AML-193 (cell line): ENCODE measurements at places on chromosomes 2 and 18.

DNA sequence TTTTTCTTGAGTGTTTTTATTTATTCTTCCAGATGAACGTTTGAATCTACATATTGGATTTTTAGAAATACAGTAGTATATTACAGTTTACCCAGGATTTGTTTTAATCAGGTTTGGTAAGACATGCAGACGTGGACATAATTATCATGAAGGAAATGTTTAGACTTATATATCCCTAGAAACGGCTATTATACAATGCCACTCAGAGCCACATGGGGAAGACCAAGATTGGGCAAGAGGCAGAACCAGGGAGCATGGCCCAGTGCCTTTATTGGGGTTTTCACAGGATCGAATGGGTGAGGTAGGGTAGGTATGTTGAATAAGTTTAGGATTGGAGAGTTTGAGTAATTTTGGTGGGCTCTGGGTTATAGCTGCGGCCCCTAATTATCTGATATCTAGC lies 212.2 kb downstream of the CAMKMT start:
- no peak for DNase-seq

- no peak for DNase-seq
Measured at GRCh38 chr2:71125506-71126294, 4.3 kb downstream of the MCEE start.

GRCh38 chr2:55052129-55053061 lies 2.1 kb upstream of the RTN4 start:
- peak; percentile 43 for DNase-seq

GRCh38 chr18:31649978-31650719 lies 34.2 kb downstream of the B4GALT6 start:
- no peak for DNase-seq

GRCh38 chr18:41645589-41646360 lies 309.3 kb upstream of the PIK3C3 start:
- peak; percentile 47 for DNase-seq
